ENCODE measurements at places on chromosomes 5 and 9.

GRCh38 chr5:58545912-58546311 lies 37.0 kb upstream of the RAB3C start:
- no peak for DNase-seq

- no peak for DNase-seq
Observed at GRCh38 chr5:1506242-1507013, 17.3 kb downstream of the LPCAT1 start.

GRCh38 chr9:117718085-117718484 lies 13.9 kb downstream of the TLR4 start:
- peak; percentile 79 for DNase-seq

GRCh38 chr9:131500939-131501541 lies 1.7 kb upstream of the POMT1 start:
- peak; percentile 84 for DNase-seq

- no peak for DNase-seq
Observed at GRCh38 chr9:103193992-103194391, 198.9 kb downstream of the CYLC2 start.

GRCh38 chr5:1001406-1002270 lies 7.0 kb upstream of the NKD2 start:
- no peak for DNase-seq

GRCh38 chr5:124828731-124829234 lies 82.3 kb upstream of the ZNF608 start:
- DNase-seq, result no peak

- DNase-seq, result no peak
Observed at GRCh38 chr9:5651246-5651645, 22.3 kb downstream of the RIC1 start.

- DNase-seq, result peak; percentile 59
Observed at GRCh38 chr9:106921341-106921899, 58.5 kb downstream of the ZNF462 start.

- peak; percentile 84 for DNase-seq
Observed at GRCh38 chr9:134328841-134329575, 2.8 kb downstream of the RXRA start.

DNA sequence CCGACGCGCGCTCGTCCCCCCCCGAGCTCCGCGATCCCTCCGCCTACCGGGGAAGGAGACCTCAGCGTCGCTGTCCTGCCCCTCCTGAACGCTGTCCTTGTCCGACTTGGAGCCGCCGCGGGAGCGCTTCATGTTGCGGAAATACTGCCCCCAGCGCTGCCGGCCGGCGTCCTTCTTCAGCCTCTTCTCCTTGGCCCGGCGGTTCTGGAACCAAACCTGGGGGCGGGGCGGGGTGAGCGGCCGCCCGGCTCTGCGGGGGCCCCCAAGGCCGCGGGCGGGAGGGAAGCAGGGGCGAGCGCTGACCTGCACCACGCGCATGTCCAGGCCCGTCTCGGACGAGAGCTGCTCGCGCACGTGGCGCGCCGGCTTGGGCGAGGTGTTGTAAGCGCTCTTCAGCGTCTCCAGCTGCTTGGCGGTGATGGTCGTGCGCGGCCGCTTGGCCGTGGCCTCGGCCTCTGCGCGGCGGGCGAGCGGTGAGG lies 6.3 kb downstream of the LHX3 start:
- peak; percentile 42 for DNase-seq
